ENCODE measurements at places on chromosomes 12 and 14.

DNA sequence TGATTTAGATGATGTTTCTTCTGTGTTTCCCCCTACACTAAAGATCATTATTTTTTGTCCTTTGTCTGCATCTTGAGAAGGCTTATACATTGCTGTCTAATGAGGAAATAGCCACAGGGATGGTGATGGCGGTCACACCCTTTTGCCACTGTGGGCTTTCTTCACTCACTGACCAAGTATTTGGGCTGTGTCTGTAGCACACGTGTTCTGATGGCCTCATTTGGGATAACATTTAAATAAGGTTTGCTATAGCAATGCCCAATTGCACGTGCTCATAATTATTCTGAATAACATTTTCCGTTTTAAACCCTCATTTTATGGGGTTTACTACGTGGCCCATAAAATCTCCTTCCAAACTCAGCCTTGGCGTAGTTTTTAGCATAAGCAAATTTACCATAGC is 230.3 kb upstream of the PRICKLE1 start:
- DNase-seq, result no peak

DNA sequence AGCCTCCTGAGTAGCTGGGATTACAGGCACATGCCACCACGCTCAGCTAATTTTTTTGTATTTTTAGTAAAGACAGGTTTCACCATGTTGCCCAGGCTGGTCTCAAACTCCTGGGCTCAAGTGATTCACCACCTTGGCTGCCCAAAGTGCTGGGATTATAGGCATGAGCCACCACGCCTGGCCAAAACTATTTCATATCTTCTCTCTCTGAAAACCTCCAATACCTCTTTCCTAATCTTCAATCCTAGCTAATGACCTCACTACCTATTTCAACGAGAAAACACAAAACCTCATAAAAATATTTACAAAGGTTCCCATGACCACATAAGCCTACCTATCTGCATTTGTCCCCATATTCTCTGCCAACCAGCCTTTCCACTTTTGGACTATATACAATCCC is 32.3 kb upstream of the ANKS1B start:
- DNase-seq, result no peak

GRCh38 chr12:115416869-115417268 is 732.9 kb upstream of the TBX3 start:
- DNase-seq, result no peak

DNA sequence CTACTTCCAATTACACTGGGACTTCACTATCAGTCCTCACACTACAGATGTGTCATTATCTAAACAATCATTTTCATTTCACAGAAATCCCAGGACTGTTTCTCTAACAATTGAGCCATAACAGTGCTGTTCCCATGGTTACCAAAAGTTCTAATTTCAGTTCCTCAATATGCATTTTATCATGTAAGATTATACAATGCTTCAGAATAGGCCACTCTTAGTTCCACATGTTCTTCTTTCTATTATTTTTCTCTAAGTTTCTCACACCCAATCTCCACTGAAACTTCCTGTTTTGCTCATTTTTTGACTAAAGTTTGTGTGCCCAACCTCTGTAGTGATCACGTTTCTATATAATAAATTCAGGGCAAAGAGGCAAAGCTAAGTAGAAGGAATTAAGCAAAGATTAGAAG is 185.8 kb downstream of the DUSP6 start:
- no peak for DNase-seq

GRCh38 chr12:62291864-62292760 is 31.9 kb downstream of the USP15 start:
- no peak for DNase-seq

GRCh38 chr12:124829708-124830304 is 33.9 kb downstream of the SCARB1 start:
- DNase-seq, result no peak

GRCh38 chr14:92631098-92631497 is 117.3 kb downstream of the LGMN start:
- DNase-seq, result no peak

- DNase-seq, result no peak
Observed at GRCh38 chr12:122182887-122183587, at the start of gene LRRC43. Gene LRRC43 (plus strand): TSS chr12:122183123. CDS start chr12:122183145, 22 bp downstream.

GRCh38 chr14:41037388-41037787 is 569.3 kb upstream of the LRFN5 start:
- no peak for DNase-seq

DNA sequence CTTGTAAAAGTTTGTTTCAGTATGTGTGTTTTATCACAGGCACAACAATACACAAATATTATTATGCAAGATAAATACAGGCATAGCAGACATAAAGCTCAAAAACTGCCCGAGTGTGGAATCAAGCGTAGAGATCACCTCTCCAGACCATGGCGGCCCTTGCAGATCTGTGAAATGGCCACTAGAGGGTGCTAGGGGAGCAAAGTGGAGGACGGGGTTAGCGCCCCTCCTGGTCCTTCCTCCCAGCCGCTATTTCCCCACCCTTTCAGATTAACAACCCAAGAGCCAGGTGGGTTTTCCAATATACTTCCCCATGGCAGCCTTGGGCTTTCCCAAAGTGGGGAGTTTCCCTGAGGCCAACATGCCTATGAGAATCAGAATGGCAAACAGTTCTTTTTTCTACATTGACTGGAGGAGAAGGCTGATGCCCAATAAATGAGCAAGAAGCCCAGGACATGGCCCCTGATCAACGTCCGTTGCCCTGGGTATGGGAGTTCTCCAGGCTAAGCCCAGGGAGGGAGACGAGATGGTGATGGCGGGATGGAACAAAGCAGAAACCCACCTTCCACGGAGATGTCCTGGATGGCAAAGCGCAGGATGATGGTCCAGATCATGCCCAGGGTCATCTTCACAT is 67.4 kb downstream of the ACTN1 start:
- no peak for DNase-seq

- DNase-seq, result peak; percentile 17
Observed at GRCh38 chr14:101028971-101029667, 125.6 kb upstream of the RTL1 start.

DNA sequence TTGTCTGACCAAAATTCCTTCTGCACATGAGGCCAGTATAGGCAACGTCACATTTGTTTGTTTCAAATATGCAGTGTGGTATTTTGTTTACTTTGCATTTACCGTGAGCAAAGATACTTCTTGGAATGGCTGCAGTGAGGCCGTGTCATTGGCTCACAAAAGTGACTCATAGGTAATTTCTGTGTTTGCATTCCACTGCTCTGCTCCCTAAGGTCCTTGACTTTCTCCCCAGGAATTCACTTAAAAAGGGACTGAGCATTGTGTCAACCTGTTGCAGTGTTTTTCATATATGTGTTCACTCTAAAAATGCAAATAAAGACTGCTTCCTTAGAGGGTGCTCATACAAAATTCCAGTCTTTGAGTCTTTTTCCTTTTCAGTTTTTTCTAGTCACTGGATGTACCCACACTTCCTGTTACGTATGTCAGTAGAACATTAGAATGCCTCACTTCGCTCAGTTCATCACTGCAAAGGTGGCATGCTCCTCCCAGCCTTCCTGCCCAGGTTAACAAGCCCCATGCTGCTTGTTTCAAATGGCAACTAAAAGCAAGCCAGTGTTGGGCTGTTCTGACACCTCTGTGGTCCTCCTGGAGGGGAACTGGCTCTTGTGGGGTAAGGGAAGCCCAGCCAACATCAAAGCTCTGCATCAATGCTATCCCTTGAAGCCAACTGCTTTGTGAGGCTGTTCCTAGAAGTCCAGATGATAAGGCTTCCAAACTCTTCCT is 9.1 kb downstream of the C12orf76 start:
- no peak for DNase-seq

- DNase-seq, result no peak
Observed at GRCh38 chr12:122834104-122834920, 945 bp upstream of the HIP1R start.

DNA sequence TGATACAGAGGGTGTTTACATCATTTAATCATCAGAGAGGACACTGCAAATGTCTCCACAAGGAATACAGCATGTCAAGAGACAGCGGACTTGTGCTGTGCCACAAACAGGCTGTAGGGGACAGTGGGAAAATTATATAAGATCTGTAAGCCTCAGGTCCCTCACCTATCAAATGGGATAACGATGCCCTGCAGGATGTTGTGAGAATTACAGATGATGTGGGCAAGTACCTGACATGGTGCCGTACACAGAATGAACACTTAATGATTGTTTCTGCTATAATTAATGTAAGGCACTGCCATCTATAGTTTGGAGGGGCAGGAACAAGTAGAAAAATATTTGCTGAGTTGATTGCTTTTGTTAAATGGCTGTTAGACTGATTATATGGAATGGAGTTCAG is 81.9 kb upstream of the GTF2A1 start:
- DNase-seq, result no peak

- DNase-seq, result no peak
Observed at GRCh38 chr14:91817566-91818325, 49.6 kb downstream of the TC2N start.

GRCh38 chr14:52026901-52027300 is 37.6 kb downstream of the RTRAF start:
- DNase-seq, result no peak

DNA sequence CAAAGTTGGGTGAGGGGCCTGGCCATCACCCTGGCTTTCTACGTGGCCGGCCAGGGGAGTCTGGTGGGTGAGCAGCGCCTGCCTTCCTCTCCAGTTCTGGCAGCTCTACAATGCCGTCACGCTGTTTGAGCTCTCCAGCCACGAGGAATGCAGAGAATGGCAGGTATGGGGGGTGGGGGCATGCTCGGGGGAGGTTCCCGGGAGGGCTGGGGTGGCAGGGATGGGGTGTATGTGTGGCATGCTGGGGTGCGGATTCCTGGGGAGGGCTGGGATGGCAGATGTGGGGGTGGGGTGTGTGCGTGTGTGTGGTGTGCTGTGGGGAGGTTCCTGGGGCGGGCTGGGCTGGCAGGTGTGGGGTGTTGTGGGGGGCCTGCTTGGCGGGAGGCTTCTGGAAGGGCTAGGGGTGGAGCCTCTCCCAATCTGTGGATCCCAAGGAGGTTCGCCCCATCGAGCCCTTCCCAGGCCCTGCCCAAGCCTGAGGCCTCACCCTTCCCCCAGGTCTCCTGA is 18.5 kb downstream of the RHOF start:
- DNase-seq, result no peak

- no peak for DNase-seq
Observed at GRCh38 chr14:103185051-103186029, 62.1 kb downstream of the TNFAIP2 start.

- no peak for DNase-seq
Observed at GRCh38 chr14:54639611-54640010, 72.7 kb downstream of the SAMD4A start.

DNA sequence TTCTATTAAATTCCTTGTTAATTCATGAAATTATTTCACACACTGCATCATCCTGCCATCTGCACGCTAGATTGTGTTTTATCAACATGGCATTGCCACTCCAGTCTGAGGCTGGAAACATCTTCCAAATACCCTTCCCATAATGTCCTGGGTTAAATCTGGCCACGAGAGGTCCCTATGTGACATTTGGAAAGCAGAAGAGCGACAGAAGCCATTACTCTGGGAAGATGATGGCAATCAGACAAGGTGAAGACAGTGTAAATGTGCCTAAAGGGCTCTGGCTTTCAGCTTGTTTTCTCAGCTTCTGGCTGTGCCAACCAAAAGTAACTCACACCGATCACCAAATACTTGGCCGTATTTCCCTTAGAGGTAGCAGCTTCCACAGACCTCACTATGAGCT is 144.8 kb downstream of the CAPZA3 start:
- no peak for DNase-seq

GRCh38 chr12:106926657-106927056 is 29.1 kb upstream of the TMEM263 start:
- DNase-seq, result no peak

- DNase-seq, result no peak
Observed at GRCh38 chr14:75697386-75697785, 36.3 kb downstream of the TTLL5 start.

- DNase-seq, result no peak
Observed at GRCh38 chr12:7101047-7101693, 7.8 kb downstream of the C1RL start.

GRCh38 chr12:71139153-71139735 is 18.6 kb downstream of the TSPAN8 start:
- no peak for DNase-seq

DNA sequence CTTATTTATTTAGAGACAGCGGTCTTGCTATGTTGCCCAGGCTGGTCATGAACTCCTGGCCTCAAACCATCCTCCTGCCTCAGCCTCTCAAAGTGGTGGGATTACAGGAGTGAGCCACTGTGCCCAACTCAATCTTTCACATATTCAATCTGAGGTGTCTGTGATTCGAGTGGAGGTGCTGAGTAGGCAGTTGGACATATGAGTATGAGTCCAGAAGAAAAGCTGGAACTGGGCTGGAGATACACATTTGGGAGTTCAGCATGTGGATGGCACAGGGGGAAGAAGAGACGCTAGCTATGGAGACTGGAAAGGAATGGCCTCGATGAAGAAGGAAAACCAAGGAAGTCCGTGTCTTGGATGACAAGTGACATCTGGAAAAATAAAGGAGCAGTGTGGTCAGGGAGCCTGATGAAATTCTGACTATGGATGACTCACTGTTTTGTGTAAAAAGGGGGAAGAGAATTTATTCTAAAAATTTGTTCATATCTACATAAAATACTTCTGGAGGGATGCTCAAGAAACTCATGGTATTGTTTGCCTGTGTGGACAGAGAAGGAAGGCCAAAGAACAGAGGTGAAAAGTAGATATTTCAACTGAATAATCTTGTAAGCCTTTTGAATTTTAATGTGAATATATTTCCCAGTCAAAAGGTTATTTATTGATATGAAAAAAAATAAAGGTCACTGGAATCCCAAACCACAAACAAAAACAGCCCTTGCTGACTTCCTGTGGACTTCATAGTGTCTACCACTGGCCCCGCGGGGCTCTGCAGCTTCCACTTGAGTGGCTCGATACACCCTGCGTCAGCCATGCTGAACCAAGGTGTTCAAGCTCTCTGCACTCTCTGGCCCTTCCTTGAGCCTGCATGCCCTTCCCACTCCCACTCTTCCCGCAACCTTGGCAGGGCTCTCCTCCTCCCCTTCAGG is 8.9 kb upstream of the LTA4H start:
- no peak for DNase-seq

GRCh38 chr12:1604464-1604863 is 10.1 kb upstream of the FBXL14 start:
- DNase-seq, result no peak

DNA sequence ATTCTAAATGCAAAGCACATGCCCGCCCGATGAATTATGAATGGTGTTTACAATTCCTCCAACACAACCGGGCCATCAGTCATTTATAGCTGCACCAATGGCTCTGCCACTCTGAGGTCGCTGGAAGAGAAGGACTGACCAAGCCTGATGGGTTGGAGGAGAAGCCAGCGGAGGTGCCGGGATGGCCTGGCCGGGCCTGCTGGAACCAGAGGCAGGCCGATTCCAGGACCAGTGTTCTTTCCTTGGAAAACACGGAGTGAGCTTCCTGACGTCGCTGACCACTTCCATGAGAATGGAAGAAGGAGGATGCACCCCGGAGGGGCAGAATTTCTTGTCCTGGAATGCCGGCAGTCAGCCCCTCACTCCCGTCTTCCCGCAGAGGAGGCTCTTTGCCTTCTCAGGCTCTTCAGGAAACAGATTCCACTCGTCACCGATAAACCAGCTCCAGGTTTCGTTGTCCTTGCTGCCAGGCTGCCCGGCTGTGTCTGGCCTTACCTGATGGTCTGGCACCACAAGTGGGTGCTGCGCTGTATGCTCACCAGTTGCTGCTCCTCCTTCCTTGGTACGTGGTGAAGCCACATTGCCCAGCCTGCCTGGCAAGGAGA is 358.5 kb upstream of the SFSWAP start:
- DNase-seq, result no peak

Measured in posterior cingulate gyrus (tissue), 11 donors.